ENCODE measurements at places on chromosomes 16 and 17. TPM values are rescaled to one million over a fixed set of nuclear protein-coding genes. Genes with fewer than 3 reads are reported as not detected.

Gene GRN
- total RNA-seq, result 69.2 TPM

Gene PRKCB
- 1.3 TPM for total RNA-seq

Gene C17orf50
- not detected for total RNA-seq

Gene CSF3
- 11.4 TPM for total RNA-seq

Gene MARCHF10
- total RNA-seq, result not detected

Gene RHBDF1
- 22.6 TPM for total RNA-seq

Gene KRT33A
- not detected for total RNA-seq

- H3K27me3 ChIP-seq, result no peaks in the 10 kb centered on the region
- peak overlapping the region; percentile 99 for H3K4me3 ChIP-seq
- peak overlapping the region; percentile 95 for H3K27ac ChIP-seq
Observed at GRCh38 chr17:47694581-47695428, 844 bp downstream of the TBKBP1 start.

GRCh38 chr17:65278050-65278819 lies 141.1 kb downstream of the RGS9 start:
- H3K27ac ChIP-seq, result no peak overlapping the region
- H3K27me3 ChIP-seq, result no peaks in the 10 kb centered on the region
- no peaks in the 10 kb centered on the region for H3K4me1 ChIP-seq
- no peaks in the 10 kb centered on the region for H3K36me3 ChIP-seq
- DNase-seq, result no peak

DNA sequence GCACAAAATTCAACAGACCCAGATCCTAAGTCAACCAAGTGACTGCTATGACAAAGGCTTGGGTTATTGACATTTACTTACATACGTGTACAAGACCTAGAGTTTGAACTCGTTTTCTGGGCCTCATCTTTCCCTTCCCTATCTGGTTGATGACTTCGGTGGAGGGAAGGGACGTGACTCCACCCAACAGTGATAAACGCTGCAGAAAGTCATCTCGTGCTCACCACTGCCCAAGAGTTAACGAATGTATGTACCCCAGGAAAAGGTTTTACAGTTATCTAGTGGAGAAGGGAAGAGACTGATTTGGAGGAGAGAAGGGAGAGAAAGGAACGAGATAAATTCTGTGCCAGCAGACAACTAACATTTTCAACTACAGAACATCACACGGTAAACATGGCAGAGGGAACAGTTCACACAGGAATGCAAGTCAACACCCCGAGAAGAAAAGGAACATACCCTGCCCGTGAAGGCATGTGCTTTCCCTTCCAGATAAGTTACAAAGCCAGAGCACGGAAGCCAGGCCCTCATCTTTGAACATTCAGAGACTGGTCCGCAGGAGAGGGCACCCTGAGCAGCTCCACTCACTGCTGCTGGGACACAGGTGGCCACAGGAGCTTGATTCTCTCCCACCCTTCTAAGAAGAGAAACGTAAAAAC lies 13.9 kb upstream of the CYTH1 start:
- no peaks in the 10 kb centered on the region for H3K27me3 ChIP-seq
- H3K4me3 ChIP-seq, result no peak overlapping the region
- H3K27ac ChIP-seq, result peak overlapping the region; percentile 72
- H3K4me1 ChIP-seq, result peaks cover 50% of the 10 kb centered on the region
- peaks cover 28% of the 10 kb centered on the region for H3K36me3 ChIP-seq

GRCh38 chr17:75737133-75737962 lies 16.1 kb downstream of the ITGB4 start:
- no peak for DNase-seq
- H3K36me3 ChIP-seq, result no peaks in the 10 kb centered on the region
- no peaks in the 10 kb centered on the region for H3K27me3 ChIP-seq
- H3K4me3 ChIP-seq, result no peak overlapping the region
- no peaks in the 10 kb centered on the region for H3K4me1 ChIP-seq

DNA sequence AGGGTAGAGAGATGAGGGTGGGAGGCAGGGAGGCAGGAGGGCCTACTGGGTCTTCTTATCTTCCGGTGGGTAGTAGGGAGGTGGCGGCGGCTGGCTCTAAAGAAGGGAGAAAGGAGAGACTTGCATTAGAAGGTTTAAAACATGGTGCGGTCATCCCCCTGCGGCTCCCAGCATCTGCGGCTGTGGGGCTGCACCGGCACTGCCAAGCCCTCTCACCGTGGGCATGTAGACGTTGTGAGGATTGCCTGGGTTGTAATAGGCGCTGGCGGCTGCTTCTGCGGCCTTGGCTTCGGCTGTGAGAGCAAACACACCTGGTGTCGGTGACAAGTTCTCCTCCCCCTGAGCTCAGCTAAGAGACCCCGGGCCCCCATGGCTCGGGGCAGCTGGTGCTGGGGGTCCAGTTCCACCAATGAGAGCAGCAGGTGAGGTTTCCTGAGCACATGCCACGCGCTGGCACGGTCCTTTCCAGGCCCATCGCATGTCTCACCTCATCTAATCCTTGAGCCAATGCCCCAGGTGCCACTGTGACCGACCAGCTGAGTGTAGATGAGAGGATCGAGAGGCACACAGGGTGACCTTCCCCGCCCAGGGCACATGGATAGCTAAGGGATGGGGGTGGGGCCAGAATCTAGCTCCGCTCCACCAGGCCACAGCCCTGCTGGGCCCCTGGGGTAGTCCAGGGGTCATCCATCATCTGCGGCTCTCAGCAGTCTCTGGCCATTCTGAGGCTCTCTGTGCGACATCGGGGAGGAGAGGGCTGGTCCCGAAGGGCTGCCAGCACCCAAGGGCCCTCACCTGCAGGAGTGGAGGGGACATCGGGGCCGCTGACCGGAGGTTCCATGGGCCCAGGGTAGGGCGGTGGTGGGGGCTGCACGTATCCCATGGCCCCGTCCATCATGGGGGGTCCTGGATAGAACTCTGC lies 2.7 kb upstream of the UNC13D start:
- H3K27ac ChIP-seq, result peak overlapping the region; percentile 99
- H3K36me3 ChIP-seq, result no peaks in the 10 kb centered on the region
- no peak overlapping the region for H3K4me3 ChIP-seq
- DNase-seq, result no peak

DNA sequence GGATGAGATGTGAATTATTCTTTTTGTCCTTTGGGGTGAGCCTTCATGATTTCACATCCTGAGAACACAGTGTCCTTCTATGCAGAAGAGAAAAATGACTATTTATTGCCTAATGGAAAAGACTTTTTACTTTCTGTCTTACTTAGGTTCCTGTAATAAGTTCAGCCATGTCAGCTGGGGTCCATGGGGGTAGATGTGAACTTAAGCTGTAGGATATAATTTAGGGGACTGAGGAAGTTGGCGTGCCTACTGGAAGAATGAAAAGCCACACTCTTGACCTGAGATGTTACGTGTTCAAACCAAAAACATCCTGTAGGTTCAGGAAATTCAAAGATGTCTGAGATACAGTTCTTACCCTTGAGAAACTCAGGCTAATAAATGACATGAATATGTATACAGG lies 660.5 kb downstream of the TOX3 start:
- H3K36me3 ChIP-seq, result no peaks in the 10 kb centered on the region
- DNase-seq, result no peak
- H3K4me1 ChIP-seq, result no peaks in the 10 kb centered on the region
- no peak overlapping the region for H3K4me3 ChIP-seq
- H3K27ac ChIP-seq, result no peak overlapping the region

DNA sequence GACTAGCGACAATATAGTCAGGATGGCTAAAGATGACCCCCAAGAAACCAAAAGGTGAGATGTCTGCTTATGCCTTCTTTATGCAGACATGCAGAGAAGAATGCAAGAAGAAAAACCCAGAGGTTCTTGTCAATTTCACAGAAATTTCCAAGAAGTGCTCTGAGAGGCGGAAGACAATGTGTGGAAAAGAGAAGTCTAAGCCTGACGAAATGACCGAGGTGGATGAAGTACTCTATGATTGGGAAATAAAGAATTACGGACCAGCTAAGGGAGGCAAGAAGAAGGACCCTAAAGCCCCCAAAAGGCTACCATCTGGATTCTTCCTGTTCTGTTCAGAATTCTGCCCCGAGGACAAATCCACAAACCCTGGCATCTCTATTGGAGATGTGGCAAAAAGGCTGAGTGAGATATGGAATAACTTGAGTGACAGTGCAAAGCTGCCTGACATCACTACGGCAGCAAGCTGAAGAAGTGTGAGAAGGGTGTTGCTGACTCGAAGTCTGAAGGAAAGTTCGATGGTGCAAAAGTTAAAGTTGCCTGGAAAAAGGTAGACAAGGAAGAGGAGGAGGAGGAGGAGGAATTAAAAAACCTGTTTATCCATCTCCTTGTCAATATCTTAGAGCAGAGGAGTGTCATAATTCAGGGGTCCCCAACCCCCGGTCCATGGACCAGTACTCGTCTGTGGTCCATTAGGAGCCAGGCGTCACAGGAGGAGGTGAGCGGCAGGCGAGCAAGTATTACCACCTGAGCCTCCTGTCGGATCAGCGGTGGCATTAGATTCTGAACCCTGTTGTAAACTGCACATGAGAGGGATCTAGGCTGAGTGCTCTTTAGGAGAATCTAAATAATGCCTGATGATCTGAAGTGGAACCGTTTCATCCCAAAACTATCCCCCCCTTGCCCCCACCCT lies 25.1 kb upstream of the ADGRG1 start:
- no peak for DNase-seq
- H3K36me3 ChIP-seq, result no peaks in the 10 kb centered on the region
- no peak overlapping the region for H3K4me3 ChIP-seq
- H3K4me1 ChIP-seq, result no peaks in the 10 kb centered on the region
- H3K27me3 ChIP-seq, result no peaks in the 10 kb centered on the region
- no peak overlapping the region for H3K27ac ChIP-seq

GRCh38 chr17:49656247-49656646 lies 21.6 kb downstream of the SPOP start:
- H3K4me3 ChIP-seq, result no peak overlapping the region
- no peaks in the 10 kb centered on the region for H3K36me3 ChIP-seq
- no peak for DNase-seq
- peak overlapping the region; percentile 38 for H3K27ac ChIP-seq
- H3K27me3 ChIP-seq, result no peaks in the 10 kb centered on the region

DNA sequence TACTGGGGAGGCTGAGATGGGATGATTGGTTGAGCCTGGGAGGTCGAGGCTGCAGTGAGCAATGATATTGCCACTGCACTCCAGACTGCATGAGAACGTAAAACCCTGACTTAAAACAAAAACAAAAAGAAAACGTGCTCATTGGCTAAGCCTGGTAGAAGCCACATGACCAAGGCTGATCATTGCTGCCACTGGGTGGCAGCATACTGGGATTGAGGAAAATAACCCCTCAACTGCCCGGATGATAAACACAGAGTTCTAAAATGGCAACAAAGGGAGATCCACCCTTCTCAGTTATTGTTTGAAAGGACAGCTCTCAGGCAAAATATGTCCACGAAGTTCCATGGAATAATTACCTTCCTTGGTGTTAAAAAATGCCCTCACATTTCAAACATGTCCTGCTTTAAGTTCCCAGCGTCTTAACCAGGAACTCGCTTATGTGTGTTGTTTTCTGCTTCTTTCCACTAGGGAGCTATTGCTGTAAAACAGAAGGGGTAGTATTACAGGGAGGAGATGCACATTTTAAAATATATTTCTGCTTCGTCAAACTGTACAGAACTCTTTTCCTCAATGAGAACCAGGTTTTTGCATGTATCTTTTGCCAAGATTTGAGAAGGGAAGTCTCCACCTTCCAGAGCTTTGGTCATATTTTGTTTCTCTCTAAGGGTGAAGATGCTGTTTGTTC lies 675.3 kb downstream of the MAF start:
- no peaks in the 10 kb centered on the region for H3K4me1 ChIP-seq
- H3K27me3 ChIP-seq, result no peaks in the 10 kb centered on the region
- H3K27ac ChIP-seq, result no peak overlapping the region
- no peak overlapping the region for H3K4me3 ChIP-seq
- H3K36me3 ChIP-seq, result no peaks in the 10 kb centered on the region

GRCh38 chr16:85897382-85897781 lies 1.6 kb upstream of the IRF8 start:
- no peak overlapping the region for H3K4me3 ChIP-seq
- no peak for DNase-seq
- H3K4me1 ChIP-seq, result no peaks in the 10 kb centered on the region
- H3K27ac ChIP-seq, result no peak overlapping the region
- H3K27me3 ChIP-seq, result peaks cover 42% of the 10 kb centered on the region

GRCh38 chr17:39429600-39429999 lies 21.5 kb downstream of the MED1 start:
- H3K27me3 ChIP-seq, result no peaks in the 10 kb centered on the region
- H3K36me3 ChIP-seq, result peaks cover 4% of the 10 kb centered on the region
- H3K27ac ChIP-seq, result no peak overlapping the region
- H3K4me3 ChIP-seq, result no peak overlapping the region
- no peak for DNase-seq

- H3K4me1 ChIP-seq, result peaks cover 28% of the 10 kb centered on the region
- H3K27ac ChIP-seq, result peak overlapping the region; percentile 46
- H3K36me3 ChIP-seq, result peaks cover 9% of the 10 kb centered on the region
- DNase-seq, result no peak
Observed at GRCh38 chr17:77404812-77405581, 264.2 kb downstream of the SEC14L1 start.

DNA sequence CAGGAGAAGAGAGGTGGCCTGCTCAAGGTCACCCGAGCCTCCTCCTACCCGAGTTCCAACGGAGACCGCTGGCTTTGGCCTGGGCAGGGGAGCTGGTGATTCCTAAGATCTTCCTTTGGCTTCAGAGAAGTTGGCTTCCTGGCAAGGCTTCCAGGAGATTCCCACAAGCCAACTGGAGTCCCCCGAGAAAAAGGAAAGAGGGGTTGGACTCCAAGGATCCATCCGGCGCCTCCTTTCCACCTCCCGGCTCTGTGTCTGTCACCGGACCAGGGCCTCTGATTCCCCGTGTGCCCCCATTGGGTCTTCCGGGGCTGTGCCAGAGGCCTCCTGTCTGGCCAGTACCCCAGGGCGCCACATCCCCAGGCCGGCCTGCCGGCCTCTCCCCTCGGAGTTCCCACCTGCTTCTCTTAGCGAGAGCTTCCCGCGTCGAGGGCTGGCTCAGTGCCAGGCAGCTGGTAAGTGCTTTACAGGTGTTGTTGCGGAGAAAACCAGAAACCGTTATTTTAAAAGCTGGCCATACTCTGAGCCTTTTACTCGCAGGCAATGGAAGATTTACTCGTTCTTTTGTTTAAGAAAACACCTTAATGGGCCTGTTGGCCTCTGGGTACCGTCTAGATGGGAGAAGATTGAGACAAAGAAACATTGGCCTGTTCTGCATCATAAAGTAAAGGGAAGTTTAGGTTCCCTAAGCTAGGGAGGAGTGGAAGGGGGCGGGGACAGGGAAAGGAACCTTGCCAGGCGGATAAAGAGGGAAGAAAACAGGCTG lies 258.4 kb upstream of the SDK2 start:
- peaks cover 5% of the 10 kb centered on the region for H3K4me1 ChIP-seq
- no peak overlapping the region for H3K4me3 ChIP-seq
- no peaks in the 10 kb centered on the region for H3K36me3 ChIP-seq
- H3K27ac ChIP-seq, result no peak overlapping the region
- no peak for DNase-seq
- peaks cover 29% of the 10 kb centered on the region for H3K27me3 ChIP-seq

DNA sequence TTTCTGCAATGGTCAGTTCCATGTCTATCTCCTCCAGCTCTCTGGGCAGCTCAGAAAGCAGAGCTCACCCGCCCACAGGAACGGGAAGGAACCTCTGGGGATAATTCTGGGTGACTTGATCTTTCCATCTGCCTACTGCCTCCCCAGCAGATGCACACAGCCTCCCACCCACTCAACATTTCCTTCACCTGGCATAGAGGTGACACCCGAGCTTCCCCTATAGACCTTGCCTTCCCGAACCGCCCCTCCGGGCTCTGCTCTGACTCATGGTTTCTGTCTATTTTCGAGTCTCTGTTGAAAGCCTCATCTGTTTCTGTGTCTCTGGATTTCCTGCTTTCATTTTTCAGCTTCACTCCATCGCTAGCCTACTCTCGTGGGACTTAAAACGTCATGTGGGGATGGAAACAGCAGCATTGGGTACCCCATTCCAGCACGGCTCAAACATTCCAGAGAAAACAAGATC lies 11.4 kb downstream of the GGA3 start:
- H3K27me3 ChIP-seq, result no peaks in the 10 kb centered on the region
- H3K4me3 ChIP-seq, result peak overlapping the region; percentile 10
